ENCODE measurements at places on chromosomes 16 and 17.

GRCh38 chr16:16151315-16151714 lies 72.0 kb downstream of the ABCC6 start:
- no peak for DNase-seq

DNA sequence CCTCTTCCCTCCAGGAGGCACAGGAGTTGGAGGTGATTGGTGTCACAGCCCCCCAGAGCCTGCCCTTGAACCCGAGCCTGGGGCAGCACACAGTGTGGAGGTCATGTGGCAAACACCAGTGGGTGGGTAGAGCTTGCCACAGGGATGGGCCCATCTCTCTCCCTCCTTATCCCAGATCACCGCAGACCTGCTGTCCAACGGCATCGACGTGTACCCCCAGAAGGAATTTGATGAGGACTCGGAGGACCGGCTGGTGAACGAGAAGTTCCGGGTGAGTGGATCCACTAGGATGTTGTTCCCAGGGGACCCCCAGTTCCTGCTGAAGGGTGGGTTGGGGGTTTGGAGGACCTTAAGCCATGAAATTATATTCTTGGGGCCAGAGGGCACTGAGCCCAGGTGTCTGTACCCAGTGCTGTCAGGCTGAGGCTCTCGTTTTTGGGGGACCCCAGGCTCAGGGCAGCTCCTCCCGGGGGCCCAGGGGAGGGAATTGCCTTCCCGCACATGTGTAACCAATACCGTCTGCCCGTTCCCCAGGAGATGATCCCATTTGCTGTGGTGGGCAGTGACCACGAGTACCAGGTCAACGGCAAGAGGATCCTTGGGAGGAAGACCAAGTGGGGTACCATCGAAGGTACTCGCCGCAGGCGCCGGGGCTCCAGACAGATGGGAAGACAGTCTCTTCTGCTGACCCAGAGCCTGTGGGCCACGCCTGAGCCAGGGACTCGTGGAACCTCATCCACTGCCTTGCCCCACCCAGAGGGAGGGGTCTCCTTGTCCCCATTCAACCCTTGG lies 351.9 kb downstream of the SEC14L1 start:
- peak; percentile 51 for DNase-seq

DNA sequence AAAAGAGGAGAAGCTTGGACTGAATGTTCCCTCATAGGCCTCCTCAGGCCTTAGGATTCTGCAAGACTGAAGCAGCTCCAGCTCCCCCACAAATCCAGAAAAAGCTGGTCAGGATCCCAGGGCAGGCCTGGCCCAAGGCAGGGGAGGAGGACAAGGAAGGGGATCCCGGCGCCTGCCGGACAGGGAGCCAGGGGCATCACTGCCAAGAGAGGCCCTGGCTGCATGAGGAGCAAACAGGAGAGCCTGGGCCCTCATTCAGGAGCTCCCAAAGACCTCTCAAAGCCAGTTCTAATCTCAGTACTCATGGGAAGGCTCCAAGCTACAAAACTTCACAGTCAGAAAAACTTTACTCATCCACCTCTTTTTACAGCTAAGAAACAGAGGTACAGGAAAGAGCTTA lies 67.3 kb downstream of the ZNF423 start:
- DNase-seq, result no peak

DNA sequence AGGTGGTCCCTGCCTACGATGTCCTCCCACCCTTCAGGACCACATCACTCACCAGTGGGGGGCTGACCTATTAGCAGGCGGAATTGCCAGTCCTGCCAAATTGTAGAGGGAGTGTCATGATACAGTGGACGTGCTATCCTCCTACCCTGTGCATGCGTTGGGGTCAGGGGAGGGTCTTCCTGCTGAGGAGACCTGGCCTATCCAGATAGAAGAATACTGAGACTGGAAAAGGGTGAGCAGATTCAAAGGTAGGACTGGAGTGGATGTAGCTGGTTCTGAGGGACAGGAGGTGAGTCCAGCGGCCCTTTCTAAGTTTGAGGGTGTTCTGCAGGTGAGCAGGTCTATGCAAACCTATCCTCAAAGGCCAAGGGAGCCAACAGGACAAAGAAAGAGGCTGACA lies 8.0 kb downstream of the PRSS41 start:
- DNase-seq, result no peak

DNA sequence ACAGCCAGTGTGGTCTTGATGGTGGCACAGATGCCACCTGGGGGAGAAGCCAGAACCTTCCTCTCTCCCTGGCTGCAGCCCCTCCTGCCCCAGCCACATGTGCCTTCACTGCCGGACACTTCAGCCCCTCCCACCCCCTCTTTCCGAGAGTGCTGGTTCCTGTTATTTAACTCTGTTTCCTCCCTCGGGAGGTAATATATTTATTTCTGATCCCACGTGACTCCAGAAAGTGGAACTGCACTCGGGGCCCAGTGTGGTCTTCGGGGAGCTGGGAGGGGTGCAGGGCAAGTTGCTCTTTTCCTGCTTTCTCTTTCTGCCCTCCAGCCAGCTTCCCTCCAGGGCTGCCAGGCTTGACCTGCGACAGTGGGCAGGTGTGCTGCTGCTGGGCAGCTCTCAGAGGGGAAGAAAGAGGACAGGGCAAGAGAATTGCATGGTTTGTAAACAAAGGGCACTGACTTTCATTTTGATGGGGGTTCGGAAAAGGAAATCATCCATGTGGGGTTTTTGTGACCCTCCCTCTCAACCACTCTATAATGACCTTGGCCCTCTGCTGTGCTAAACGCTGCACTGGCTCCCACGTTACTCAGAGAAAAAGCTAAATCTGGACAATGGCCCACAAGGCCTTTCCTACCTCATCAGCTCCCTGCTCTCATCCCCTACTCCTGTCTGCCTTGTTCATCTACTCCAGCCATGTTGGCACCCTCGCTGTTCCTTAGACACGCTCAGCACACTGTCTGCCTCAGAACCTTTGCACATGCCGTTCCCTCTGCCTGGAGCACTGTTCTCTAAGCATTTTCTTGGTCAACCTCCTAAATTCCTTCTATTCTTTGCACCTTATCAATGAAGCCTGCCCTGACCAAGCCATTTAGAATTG lies 8.2 kb upstream of the CIITA start:
- no peak for DNase-seq

DNA sequence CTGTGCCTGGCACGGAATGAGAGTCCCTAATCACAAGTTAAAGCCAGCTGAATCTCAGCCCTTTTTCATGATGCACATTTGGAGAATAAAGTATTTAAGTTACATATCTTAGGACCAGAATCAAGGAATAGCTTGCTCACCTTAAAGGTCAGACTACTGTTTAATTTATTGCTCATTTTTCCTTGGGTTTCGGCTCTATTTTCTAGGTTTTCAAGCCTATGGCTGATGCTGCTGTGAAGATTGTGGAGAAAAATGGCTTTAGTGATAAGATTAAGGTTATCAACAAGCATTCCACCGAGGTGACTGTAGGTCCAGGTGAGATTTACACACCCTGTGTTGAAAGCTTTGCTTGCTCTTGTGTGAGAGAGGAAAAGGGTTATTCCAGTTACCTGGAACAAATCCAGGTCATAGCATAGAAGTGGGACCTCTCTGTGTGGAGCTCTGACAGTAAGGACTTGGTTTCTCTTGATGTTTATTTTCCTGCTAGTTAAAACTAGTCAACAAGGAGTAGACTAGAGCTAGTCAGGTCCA lies 18.1 kb downstream of the PRMT7 start:
- no peak for DNase-seq

DNA sequence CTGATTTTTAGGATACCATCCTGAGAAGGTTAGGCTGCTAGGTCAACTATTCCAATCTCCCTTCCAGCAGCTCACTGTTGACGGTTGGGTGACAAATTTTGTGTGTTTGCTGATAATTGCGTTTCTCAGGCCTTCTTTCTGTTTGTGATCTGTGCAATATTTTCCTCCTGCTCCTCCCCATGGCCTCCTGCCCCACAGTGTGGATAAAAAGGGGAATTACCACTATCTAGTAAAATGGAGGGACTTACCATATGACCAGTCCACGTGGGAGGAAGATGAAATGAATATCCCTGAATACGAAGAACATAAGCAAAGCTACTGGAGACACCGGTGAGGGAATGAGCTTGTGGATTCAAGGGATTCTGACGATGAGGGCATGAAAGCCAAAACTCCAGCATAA lies 9.2 kb downstream of the CHD3 start:
- no peak for DNase-seq

GRCh38 chr17:44995436-44996001 lies 27.4 kb upstream of the C1QL1 start:
- DNase-seq, result no peak

DNA sequence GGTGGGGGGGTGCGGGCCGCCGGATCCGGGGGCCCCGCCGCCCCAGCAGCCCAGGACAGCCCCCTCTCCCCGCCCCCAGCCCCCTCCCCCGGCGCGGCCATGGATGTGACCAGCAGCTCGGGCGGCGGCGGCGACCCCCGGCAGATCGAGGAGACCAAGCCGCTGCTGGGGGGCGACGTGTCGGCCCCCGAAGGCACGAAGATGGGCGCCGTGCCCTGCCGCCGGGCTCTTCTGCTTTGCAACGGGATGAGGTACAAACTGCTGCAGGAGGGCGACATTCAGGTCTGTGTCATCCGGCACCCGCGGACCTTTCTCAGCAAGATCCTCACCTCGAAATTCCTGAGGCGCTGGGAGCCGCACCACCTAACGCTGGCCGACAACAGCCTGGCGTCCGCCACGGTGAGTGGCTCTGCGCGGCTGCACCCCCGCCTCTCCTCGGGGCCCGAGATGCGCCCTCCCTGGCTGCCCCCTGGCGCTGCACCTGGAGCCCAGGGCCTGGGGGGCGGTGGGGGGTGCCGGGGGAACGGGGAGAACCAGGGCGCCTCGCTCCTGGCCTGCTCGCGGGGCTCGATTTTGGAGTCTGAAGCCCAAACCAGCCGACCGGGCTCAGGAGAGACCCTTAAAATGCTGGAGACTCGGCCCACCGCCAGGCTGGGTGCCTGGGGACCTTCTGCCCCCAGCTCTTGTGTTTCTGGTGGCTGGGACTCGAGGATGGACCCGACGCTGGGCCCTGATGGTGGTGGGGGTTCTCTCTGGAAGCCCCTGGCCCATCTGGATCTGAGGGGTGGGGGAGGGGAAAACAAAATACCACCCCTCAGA lies 744 bp downstream of the CMIP start:
- DNase-seq, result peak; percentile 44

DNA sequence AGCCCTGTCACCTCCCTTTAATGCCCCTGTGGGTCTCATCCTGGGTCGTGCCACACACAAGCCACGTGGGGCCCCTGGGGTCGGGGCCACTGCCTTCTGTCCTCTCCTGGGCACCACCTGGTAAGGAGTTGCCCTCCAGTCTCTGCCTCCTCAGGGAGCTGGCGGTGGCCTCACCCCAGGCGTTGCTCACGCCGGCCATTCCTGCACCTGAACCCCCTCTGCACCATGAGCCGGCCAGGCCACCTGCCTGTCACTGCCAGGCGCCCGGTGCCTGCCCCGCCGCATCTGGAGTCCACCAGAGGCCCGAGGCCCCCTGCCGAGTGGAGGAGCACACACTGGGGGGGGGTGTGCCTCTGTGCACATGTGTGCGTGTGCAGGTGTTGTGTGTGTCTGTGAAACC lies 10.4 kb downstream of the NHERF2 start:
- DNase-seq, result no peak

Data from CD8-positive, alpha-beta memory T cell (primary cell).